ENCODE measurements at places on chromosomes 13 and 19.

GRCh38 chr13:22018836-22019210, 347.9 kb downstream of the FGF9 start:
- DNase-seq = no peak

DNA sequence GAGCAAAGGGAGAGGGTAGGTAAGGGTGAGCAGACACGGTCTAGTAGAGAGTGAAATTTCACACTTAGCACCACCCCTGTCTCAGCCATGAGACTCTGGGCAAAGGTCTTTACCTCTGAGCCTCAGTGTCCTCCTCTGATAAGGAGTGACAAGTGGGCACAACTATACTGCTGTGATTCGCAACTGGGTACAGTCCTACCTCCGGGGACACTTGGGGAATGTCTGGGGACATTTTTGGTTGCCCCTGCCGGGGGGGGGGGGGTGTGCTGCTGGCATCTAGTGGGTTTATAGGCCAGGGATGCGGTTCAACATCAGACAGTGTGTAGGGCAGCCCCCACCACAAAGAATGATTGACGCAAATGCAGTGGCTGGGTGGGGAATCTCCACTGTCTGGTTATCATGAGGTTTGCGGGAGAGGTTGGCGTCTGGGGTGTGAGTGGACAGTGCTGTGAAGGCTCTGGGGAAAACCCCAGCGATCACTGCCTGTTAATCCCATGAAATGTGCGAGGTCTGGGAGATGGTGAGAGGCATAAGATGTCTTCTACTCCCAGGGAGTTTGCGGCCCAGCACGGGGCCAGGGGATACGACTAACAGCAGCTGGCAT, 4.3 kb downstream of the NACC1 start:
- DNase-seq = no peak

GRCh38 chr19:39679791-39680168, 24.1 kb downstream of the LGALS16 start:
- no peak for DNase-seq

GRCh38 chr19:49546825-49547565, 19.2 kb downstream of the RCN3 start:
- DNase-seq = peak; percentile 96

Measured in skin of body (tissue), 3 donors.